ENCODE measurements at places on chromosomes 1 and 21.

GRCh38 chr1:203442821-203443220 lies 32.8 kb upstream of the PRELP start:
- DNase-seq, result no peak

GRCh38 chr1:168758503-168758902 lies 29.5 kb upstream of the DPT start:
- DNase-seq, result no peak

GRCh38 chr1:74728736-74729135 lies 4.1 kb downstream of the CRYZ start:
- DNase-seq, result no peak

DNA sequence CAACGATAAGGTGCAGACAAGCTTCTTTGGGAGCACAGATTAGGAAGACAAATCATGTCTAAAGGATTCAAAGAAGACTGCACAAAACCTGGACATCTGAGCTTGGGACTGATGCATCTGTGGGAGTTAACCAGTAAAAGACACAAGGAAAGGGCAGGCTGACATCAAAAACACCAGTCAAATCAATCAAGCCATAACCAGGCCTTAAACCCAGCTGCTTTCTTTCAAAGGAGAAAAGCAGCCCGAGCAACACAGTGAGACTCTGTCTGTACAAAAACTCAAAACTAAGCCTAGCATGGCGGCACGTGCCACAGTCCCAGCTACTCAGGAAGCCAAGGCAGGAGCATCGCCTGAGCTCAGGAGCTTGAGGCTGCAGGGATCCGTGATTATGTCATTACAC lies 411.6 kb downstream of the SMYD3 start:
- no peak for DNase-seq

GRCh38 chr1:29083317-29084195 lies 40.1 kb downstream of the TMEM200B start:
- DNase-seq, result no peak

DNA sequence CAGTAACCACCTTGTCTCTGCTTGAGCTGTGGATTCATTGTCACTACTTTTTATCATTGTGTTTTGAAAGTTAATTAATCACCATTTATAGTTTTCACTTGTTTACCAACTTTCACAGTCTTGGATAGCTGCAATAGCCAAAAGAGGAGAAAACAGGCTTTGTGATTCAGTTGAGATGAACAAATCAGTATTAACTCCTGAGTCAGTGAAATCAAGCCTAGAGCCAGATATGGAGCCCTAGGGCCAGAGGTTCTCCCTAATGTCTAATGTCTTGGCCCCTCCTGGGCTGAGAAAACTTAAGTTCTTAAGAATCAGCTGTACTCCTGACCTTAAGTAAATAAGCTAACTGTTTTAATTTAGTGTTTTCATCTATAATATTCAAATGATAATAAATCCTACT lies 228.8 kb downstream of the DNM3 start:
- no peak for DNase-seq

GRCh38 chr1:101392552-101392951 lies 155.7 kb downstream of the S1PR1 start:
- DNase-seq, result no peak

DNA sequence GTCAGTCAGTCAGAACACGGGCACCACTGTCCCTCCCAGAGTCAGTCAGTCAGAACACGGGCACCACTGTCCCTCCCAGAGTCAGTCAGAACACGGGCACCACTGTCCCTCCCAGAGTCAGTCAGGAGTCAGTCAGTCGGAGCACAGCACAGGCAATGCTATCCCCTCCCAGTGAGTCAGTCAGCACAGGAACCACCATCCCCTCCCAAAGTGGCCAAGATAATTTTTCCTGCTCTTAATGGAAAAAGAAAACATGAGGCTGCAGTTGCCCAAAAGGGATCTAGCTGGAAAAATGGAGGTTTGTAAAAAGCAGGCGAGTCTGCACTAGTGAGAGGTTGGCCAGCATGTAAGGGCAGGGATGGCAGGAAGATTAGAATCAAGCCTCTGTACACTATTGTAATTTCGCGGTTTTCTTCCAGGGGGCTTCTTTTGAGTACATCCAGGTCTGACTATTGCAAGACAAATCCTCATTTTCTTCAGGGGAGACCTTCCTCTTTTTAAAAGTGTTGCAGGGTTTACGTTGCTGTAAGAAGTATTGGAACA lies 213.8 kb downstream of the SIPA1L2 start:
- no peak for DNase-seq

DNA sequence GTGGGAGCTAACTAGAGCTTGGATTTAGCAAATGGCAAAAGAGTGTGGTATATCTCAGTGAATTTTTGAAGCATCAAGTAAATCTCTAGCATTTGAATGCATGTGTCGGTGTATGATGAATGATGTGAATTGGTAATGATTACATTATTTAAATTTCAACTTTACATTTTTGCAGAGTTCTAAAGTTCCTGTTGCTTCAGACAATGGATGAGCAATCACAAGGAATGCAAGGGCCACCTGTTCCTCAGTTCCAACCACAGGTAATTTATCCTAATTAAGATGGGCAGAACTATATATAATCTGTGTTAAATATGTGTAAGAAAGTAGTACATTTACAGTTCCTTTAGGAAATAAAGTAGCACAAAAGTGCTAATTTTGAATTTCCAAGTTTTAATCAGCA lies 75.6 kb downstream of the NEK7 start:
- no peak for DNase-seq

DNA sequence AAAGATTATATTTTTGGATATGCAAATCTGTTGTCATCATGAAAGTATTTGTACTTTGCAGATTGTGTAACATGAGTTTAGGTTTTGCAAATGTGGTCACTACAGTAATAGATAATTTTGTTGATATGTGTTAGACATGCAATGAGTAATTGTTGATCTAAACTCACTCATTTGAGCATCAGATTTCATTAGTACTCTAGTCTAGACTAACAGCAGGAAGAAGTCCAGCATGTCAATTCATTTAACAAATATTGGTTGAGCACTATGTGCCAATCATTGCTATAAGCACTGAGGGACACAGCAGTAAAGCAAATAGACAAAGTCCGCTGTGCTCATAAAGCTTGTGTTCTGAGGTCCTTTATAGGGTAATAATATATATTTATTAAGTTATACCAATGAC lies 350.0 kb downstream of the USP25 start:
- DNase-seq, result no peak

GRCh38 chr1:208051651-208052050 lies 140.7 kb upstream of the CD34 start:
- DNase-seq, result no peak

GRCh38 chr1:232853994-232854797 lies 49.0 kb downstream of the MAP10 start:
- no peak for DNase-seq

DNA sequence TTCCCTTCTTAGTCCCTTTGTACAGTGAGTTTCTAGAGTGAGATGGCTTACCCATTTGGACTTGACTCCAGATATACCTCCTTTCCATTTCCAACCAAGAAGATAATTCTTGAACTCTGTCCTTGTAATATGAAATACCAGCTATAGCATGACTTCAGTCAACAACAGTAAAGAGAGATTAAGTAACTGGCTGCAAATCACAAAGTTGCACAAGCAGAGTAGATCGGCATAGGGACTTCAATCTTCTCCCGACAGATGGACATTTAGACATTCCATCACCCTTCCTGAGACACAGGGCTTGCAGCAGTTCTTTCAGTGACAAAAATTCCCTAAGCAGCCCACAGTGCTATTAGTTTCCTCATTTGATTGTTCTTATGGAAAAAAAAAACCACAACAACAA lies 44.6 kb downstream of the JAK1 start:
- DNase-seq, result no peak

DNA sequence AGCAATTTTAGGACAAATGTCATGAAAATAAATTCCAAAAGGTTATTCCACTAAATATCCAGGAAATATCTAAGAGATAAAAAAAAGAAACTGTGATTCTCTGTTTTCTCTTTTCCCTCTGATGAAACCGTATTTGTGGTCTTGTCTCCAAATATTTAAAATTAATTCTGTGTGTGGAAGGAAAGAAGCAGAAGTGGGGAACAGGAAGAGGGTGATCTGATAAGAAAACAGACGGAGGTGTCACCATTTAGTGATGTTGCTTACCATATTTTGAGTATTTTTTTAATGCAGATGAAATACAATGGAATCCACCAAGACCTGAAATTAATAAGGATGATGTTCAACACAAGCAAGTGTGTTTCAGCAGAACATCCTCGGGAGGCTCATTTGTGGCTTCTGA lies 29.6 kb downstream of the CLCA1 start:
- no peak for DNase-seq

GRCh38 chr21:15241997-15242736 lies 177.4 kb upstream of the NRIP1 start:
- DNase-seq, result no peak
